ENCODE measurements at places on chromosomes 7 and 10.

DNA sequence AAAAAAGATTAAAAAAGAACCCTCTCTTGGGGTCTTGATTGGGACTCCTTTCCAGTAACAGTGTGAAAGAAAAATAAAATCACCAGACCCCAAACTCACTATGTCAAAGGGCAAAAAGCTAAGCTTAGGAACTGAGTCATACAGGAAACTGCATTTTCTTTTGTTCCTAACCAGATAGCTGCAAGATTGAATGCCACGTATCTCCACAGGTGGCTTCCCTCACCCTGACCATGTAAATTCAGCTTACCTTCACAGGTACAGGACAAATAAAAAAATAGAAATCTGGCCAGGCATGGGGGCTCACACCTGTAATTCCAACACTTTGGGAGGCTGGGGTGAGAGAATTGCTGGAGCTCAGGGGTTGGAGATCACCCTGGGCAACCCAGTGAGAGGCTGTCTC lies 32.5 kb upstream of the EIF4H start:
- DNase-seq = no peak

DNA sequence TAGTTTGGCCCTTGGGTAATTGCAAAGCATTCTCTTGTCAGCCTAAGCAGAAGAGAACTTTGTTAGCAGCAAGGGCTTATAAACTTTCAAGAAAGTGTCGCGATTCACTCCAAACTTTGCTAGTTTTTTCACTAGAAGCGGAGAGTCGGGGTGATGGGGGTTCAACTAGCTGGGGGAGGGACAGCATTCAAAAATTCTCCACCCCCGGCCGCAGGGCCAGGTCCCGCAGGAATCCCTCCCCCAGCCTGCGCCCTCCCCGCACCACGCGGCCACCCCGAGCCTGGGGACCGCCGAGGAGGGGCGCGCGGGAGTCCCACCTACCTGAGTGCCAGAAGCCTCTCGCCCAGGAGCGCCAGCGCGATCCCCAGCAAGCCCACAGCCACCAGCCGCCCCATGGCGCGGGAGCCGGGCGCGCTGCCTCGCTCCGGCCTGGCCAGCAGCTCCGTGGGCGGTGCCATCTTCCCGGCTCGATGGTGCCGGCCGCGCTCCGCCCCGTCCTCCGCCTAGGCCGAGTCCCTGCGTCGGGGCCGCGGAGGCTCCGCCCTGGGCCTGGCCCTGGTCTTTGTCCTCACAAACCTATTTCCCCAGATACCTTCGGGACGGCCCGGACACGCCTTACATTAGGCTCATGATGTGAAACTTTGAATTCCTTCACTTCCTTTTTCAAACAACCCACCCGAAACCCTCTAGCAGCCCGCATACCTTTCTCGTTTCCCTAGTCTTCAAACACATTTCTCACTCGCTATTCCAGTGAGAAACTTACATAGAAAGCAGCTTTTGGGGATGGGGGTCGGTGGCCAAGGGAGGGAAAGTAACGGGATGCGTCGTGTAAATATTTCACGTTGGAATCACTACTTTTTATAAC lies at the start of gene PON2:
Gene PON2, minus strand, starts transcription at position 472 of the 865 bp plus-strand sequence. Its CDS starts 77 bp downstream, at position 395.
- DNase-seq = peak; percentile 83

GRCh38 chr7:142867097-142867378 lies 12.2 kb downstream of the EPHB6 start:
- no peak for DNase-seq

- peak; percentile 84 for DNase-seq
Observed at GRCh38 chr10:77939561-77940001, 13.0 kb upstream of the DLG5 start.

DNA sequence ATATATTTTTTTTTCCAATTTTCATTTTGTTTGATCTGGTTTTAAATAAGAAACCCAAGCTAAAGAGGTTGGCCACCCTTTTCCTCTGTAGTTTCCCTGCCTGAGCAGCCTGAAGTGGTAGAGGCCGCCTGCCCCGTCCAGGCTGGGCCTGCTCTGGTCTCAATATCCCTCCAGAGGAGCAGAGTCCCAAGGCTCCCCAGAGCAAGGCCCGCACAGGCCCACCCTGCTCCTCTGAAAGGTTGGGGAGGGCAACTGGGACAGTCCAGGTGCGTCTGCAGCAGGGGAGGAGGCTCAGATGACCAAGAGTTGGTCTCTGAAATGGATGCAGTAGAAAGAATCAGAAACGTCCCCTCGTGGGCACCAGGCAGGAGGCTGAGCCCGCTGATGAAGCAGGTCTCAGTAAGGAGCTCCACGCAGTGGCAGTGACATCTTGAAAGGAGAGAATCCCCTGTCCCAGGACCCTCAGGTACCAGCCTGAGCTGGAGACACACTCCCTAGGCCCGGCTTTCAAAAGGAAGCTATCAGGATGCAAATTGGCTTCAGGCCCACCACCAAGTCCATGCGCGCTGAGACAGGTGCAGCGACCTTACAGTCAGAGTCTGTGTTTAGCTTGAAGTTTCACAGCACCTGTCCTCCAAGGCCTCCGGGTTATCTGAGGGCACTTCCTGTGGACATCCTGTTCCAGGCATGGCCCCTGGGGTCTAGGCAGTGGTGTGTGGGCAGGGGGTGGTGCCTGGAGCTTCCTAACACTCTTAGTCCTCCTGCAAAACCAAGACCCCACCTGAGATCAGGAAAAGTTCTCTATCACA lies 37.7 kb downstream of the EN2 start:
- DNase-seq = no peak

- DNase-seq = no peak
Observed at GRCh38 chr7:40851001-40851400, 716.2 kb downstream of the SUGCT start.

GRCh38 chr10:99859585-99859984 lies 77.1 kb downstream of the ABCC2 start:
- DNase-seq = no peak

GRCh38 chr7:100679927-100680575 lies 6.5 kb downstream of the GNB2 start:
- DNase-seq = no peak

GRCh38 chr7:81098213-81098612 lies 179.4 kb upstream of the SEMA3C start:
- DNase-seq = no peak

DNA sequence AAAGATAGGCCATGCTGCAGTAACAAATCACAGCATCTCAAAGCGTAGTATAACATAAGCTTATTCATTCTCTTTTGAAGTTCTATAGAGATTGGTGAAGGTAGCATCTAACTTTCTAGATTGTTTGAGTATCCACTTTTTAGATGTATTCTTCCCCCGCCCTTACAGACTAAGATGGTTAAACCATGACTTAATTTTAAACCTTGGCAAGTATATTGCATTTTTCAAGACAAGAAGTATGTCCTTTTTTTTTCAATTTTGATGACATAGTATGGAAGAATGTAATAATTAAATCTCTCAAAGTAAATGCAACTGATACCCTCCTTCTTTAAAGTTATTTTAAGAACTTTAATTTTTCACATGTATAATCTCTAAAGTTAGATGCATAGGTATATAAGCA lies 190.0 kb downstream of the KCND2 start:
- DNase-seq = peak; percentile 57

DNA sequence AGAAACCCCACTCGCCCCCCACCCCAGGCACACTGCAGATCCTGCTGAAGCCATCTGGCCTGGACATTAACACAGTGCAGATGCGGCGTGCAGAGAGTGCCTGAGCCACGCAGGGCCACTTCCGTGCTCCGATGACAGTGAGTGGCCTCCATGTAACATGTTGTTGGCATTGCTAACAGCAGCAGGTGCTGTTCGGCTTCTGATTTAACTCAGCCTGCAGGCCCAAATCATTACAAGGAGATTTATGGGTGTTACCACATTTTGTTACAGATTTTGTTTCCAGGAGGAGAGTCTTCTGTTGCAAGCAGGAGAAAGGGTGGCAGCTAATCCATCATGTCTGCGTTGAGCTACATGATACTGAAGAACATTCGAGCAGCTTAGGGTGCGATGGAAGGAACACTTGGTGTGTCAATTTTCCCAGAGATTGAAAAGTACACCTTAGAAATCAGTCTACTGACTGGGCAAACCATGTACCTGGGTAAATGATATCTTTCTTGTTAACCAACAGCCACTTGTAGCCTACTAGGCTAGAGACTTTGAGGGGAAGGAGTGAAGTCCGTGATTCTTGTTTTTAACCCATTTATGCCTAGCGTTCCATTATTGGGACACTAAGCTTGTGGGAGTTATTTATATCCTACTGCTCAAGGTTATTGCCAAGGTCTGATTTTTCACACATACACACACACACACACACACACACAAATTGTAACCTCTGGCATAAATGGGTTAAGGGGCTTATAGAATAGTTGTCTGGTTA lies 90.0 kb downstream of the JCAD start:
- DNase-seq = no peak

DNA sequence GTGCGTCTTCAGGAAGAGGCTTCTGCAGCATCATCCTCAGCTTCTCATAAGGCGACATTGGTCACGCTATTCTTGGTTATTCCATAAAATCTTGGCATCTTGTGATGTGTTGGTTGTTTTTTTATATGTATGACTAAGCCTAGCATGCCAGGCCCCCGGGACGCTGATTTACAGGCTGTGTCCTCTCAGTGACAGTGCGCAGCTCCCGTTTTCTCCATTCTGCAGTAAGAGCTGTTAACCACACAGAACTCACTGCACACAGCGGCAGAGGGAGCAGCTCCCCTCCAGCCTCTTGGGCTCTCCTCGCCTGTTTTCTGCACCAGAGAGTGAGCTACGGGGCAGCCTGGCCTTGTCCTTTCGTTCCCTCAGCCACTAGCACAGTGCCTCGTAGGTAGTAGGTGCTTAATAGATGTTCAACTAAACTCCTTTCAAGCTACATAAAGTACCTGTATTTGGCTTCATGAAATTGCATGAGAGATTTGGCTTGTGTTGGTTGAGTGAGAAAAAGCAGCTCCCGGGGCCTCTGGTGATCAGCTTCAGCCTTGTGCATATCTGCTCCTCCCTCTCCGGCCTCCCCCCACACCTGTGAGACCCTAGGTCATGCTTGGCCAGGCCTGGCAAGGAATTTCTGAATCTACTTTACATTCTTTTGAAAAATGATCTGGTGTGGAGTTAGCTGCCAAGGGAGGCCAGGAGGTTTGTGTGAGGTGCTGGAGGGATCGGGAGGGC lies 116.2 kb downstream of the WDR37 start:
- DNase-seq = no peak

- DNase-seq = no peak
Observed at GRCh38 chr10:131085091-131085860, 226.2 kb downstream of the TCERG1L start.

DNA sequence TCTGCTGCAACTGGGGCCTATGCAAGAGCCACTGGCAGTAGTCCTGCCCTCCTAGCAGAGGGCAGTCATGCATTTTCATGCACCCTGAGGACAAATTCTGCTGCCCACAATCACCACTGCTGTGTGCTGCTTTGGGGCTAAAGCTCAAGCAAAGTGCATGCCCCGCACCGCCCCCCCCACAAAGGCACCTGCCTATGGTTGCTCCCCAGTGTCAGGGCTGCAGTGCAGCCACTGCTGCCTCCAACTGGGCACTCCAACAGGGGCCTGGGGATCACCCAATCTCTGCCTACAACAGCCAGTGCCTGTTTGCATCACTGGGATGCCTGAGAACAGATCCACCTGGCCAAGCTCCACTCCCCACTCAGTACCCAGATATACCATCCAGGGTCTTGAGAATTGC lies 417.0 kb downstream of the HTR7 start:
- DNase-seq = no peak

DNA sequence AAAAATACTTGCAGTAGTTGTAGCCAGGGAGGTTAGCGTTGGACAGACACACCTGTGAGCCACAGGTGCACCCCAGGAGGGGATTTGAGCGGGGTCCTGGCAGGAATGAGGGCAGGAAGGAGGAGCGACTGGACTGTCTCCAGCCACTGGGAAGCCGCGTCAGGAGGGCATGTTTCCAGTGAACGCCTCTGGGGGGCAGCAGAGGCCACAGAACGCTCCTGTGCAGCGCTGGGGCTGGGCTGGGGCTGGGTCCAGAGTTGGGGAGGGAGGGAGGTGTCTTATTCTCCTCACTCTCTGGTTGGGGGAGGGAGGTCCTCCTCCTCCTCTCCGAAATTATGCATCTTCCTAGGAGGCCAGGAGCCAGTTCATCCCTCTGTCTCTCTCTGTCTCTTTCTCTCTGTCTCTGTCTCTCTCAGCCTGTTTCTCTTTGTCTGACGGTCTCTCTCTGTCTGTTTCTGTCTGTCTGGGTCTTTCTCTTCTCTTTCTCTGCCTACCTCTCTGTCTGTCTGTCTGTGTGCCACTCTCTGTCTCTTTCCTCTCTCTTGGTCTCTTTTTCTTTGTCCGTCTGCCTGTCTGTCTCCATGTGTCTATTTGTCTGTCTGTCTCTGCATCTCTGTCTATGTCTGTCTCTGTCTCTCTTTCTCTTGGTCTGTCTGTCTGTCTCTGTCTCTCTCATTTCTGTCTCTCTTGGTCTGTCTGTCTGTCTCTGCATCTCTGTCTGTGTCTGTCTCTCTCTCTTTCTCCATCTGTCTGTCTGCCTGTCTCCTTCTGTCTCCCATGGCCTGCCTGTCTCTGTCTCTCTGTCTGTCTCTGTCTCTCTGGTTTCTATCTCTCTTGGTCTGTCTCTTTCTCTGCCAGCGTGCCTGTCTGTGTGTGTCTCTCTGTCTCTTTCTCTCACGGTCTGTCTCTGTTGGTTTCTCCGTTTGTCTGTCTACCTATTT lies 9.9 kb upstream of the PSMG3 start:
- DNase-seq = peak; percentile 58

All from fibroblast of upper back skin (primary cell).